ENCODE measurements at places on chromosomes 13 and 19. TPM values are rescaled to one million over a fixed set of nuclear protein-coding genes. Genes with fewer than 3 reads are reported as not detected.

Gene ZNF580
- total RNA-seq, result 16.5 TPM

DNA sequence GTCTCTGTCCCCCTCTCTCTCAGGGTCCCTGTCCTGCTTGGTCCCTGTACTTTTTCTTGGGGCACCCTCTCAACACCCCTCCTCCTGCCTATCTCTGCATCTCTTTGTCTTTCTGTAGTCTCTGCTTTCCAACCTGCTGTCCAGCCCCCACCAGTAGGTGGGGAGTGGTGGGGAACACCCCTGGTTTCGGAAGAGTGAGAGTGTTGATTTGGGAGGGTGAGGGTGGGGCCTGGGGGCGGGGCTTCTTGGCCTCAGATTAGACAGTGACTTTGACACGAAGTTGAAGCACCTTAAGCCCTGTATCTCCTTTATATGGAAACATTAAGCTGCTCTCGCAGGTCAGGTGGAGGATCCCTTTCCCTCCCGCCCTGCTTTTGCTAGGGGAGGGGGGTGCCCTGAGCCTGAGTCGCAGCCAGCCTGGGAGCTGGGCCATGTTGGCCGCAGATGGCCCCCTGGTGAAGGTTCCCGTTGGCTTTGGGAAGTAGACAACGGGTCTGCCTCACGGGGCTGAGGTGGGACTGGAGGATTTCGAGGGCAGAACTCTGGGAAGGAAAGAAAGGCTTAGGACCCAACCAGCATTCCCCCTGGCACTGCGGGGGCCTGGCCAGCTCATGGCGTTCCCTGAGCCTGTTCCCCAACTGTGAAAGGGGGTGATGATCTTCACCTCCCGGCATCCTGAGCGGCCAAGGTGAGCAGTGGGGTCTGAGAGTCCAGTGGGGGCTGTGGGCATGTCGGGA lies at the start of gene KCNJ14:
TSS of gene KCNJ14 (plus strand) at position 404 of the 737 bp plus-strand sequence. CDS start 6,151 bp downstream, outside the sequence.
- no peak for DNase-seq

- no peak for DNase-seq
Measured at GRCh38 chr13:67642657-67643056, 412.5 kb upstream of the PCDH9 start.

DNA sequence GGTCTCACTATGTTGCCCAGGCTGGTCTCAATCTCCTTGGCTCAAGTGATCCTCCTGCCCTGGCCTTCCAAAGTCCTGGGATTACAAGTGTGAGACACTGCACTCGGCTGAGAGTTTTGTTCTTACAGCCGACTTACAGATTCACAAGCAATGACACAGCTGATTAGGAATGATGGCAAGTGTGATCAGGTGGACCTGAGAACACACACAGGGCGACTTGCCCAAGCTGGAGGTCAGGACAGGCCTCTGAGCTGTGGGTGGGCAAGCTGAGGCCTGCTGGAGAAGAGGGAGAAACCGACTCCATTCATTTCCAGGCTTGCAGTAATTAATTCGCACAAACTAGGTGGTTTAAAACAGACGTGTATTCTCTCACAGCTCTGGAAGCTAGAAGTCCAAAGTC lies 8.1 kb upstream of the ATG4D start:
- DNase-seq, result no peak

GRCh38 chr19:42762789-42763188 lies 2.7 kb downstream of the PSG8 start:
- DNase-seq, result no peak
